HS-5 (cell line): ENCODE measurements at places on chromosomes 6 and 20.

DNA sequence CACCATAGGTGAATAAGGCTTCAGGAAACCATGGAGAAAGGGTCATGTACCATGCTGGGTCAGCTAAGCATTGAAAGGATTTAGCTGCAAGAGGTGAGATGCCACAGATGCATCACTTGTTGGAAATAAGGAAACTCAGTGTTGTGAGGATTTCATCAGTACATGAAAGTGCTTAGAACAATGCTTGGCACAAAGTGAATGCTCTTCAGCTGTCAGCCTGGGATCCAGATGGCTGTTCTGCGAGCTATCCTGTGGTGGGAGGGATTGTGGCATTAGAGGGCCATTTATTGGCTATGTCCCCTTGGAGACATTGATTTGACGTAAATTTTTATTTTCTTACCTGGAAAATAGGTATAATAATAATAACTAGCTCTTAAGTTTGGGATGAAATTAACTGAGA is 53.0 kb downstream of the ELOVL2 start:
- DNase-seq, result no peak

- no peak for DNase-seq
Measured at GRCh38 chr20:50574108-50574507, 63.9 kb downstream of the PTPN1 start.

GRCh38 chr20:36214684-36215256 is 21.5 kb upstream of the AAR2 start:
- DNase-seq, result no peak

DNA sequence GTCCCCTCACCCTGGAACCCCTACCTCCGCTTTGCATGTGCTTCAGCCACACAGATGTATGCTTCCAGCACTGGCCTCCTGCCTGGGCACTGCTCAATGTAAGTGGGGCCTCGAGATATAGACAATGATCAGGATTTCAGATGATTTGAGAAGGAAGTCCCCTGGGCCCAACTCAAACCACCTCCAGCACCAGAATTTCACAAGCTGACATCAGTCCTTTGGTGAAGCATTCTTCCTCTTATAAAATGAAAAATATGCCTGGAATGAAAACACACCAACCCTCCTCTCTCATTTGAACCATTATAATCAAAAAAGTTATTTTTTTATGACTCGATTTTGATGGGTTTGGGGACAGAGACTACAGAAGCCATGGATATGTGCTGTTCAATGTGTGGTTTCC is 48.5 kb downstream of the BTBD3 start:
- no peak for DNase-seq

DNA sequence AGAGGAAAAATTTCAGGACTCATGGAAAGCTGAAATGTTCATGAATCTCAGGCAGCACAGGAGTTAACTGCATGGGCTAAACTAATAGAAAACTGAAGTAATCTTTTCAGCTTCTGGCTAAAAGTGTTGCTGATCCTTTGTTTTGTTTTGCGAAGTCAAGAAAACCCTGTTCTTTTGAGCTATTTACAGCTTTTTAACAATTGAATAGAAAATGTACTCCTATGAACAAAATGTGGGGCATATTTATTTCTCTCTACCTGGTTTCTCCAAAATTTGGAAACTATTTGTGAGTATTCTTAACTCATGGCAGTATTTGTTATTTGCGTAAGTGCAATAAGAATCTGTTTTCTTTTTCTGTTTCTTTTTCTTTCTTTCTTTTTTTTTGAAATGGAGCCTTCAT is 818.8 kb upstream of the CITED2 start:
- no peak for DNase-seq

- DNase-seq, result no peak
Measured at GRCh38 chr6:29631209-29631810, 1.7 kb downstream of the GABBR1 start.

GRCh38 chr20:33312583-33312982 is 29.6 kb downstream of the BPIFB1 start:
- no peak for DNase-seq

DNA sequence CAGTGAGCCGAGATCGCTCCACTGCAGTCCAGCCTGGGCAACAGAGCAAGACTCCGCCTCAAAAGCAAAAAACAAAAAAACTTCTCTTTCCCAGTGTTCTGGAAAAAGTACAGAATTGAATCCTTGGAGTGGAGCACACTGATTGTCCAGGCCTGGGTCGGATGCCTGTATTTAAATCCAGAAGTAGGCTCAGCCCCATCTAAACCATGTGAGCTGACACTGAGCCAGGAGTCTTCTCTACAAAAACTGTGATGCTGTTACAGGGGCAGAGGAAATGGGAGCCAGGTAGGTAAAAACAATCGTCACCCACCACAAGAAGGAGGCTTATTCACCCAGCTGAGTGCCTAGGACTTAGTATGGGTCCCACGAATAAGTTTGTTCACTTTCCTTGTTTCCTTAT is 43.0 kb upstream of the PTPN1 start:
- DNase-seq, result no peak

DNA sequence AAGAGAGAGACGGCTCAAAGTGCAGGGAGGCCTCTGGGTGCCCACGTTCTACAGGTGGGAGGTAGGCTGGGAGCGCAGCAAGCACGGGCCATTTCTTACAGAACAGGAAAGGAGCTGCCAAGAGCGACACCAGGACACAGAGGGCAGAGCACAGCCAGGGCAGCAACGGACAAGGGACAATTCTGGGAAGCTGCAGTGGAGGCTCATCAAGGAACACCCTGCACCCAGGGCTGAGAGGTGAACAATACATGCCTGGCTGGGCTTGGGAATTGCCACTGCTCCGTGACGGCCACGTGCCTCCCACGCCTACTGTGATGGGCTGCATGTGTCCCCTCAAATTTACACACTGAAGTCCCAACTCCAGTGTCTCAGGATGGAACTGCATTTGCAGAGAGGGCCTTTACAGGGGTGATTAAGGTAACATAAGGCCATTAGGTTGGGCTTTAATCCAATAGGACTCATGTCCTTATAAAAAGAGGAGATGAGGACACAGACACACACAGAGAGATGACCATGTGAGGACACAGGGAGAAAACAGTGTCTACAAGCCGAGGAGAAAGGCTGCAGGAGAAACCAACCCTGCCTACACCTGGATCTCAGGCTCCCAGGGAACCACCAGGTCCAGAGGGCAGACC is 13.6 kb downstream of the SERPINB6 start:
- no peak for DNase-seq

DNA sequence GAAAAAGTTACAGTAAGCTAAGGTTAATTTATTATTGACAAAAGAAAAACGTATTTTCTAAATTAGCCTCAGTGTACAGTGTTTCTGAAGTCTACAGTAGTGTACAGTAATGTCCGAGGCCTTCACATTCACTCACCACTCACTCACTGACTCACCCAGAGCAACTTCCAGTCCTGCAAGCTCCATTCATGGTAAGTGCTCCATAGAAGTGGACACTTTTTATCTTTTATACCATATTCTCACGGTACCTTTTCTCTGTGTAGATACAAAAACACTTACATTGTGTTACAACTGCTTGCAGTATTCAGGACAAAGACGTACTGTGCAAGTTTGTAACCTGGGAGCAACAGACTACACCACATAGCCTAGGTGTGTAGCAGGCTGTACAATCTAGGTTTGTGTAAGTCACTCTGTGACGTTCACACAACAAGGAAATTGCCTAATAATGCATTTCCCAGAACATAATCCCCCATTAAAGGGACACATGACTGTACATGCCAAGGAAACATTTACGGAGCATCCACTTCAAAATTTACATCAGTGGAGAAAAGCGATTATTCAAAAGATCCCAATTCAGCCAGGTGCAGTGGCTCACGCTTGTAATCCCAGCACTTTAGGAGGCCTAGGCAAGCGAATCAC is 133.4 kb downstream of the BANF2 start:
- no peak for DNase-seq

DNA sequence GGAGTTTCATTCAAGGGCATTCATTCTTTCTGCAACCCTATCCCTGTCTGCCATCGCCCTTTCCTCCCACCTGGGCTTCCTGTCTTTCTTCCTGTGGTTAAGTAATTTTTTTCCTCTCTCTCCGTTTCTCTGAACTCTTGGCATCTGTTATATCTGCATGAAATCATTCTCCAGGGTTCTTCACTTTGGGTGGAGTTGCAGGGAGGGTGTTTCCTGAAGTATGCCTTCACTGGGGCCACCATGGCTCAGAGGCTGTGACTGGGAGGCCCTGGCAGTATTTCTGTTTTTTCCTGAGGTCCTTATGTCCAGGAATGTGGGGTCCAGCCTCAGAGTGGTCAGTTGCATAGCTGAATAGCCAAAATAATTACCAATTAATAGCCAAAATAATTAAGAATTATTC is 137.2 kb downstream of the SLC35F1 start:
- no peak for DNase-seq

DNA sequence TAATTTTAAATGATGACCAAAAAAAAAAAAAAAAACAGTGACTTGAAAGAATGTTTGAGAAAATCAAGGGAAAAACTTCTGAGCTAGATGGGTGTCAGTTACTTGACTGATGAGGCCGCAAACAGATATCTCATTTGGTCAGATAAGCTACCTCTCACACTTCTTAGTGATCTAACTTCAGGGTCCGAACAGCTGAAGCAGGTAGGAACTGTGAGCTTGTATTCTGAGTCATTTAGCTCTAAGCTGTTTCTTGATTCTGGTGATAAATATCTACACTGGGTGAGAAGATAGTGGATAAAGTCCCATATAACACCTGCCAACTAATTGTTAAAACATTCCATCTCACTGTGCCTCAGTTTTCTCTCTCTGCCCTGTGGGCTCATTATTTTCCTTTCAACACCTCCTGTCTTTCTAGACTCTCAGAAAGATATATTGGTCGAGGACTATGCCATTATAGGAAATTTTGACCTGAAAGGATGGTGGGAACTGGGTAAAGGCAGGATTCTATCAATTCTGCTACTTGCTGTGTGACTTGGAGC is 7.7 kb downstream of the KIF3B start:
- DNase-seq, result no peak

DNA sequence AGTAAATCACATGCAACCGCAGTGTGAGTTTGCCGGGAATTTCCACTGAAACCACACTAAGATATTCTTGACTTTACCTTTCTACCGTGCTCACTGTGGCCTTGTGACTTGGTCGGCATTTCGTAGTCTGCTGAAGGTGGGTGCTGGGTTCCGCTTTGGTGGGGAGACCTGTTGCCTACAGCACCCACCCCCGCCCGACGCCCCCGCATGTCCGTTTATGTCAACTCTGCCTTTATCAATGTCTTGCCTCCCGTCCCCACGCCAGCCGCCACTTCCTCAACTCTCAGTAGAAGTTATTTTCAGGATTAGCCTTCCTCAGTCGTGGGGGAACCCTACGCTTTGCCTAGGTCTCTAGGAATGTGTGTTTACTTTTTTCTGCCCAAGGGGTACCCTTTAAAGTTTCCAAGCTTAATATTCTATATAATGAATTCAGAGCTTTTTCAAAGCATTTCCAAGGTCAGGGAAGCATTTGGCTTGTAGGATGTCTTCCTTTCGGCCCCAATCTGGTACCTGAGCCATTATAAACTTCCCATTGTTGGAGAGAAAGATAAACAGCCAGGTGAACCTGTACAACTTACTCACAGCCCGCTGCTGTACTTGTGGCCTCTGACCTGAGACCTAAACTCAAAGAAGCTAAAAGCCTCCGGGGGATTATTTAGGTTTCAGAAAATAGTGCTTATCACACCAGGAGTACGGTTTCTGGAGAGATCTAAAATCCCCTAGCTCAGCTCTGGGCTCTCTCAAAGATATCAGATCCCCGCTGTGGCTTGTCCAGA is 54.2 kb downstream of the TBC1D7 start:
- DNase-seq, result no peak

GRCh38 chr6:4603856-4604369 is 172.3 kb upstream of the CDYL start:
- no peak for DNase-seq

DNA sequence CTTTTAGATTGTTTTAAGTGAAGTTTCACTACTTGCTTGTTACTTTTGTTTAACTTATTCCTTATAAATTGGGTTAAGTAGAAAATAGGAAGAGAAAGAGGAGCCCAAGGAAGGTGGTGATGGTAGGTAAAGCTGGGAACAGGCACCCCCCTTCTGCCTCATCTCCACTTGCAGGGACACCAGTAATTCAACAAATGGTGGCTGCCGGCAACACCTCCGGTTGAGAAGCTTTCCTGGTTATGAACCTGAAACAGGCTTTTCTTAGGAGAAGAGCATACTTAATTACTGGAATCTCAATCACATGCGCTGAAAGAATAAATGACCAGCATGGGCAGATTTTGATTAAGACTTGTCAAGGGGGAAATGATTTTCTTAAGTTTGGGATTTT is 158.9 kb upstream of the ZNF217 start:
- no peak for DNase-seq

DNA sequence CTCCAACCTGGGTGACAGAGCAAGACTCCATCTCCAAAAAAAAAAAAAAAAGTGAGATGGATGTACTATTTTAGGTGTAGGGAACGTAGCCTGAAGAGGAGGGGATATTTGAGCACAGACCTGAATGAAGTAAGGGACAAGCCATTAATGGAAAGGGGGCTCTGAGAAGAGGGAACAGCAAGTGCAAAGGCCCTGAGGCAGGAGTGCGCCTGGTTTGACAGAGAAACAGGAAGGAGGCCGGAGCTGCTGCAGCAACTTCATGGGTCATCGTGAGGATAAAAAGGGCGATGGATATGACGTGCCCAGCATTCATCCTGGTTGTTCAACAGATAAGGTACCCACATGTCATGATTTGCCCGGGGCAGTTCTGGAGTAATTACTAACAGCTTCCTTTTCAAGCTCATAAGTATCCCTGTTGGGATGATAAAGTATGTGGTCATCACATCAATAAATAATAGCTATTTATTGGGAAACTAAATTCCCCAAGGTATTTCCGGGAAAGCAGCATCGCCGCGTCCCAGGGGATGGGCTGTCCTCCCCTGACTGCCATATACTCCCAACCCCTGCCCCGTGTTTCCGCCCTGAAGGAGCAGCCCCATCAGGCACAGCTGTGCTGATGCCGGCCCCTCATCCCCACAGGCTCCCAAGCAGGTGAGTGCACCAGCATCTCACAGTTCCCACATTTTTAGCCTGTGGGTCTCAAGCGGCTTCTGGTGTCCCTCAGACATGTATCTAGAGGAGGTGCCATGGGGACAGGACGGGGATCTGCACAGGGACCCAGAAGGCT is 43.4 kb downstream of the DLGAP4 start:
- DNase-seq, result no peak

GRCh38 chr20:54643761-54644160 is 168.4 kb downstream of the DOK5 start:
- peak; percentile 100 for DNase-seq

GRCh38 chr6:134544737-134545136 is 226.8 kb upstream of the SGK1 start:
- DNase-seq, result no peak

GRCh38 chr20:11564491-11564890 is 353.2 kb upstream of the BTBD3 start:
- no peak for DNase-seq

GRCh38 chr6:43013843-43014433 is at the start of the genes KLHDC3 and MEA1:
TSS of gene KLHDC3 (plus strand) at chr6:43014249. CDS start at chr6:43017193, 2,944 bp downstream.
TSS of gene MEA1 (minus strand) at chr6:43013946. CDS start at chr6:43013813, 133 bp downstream.
- DNase-seq, result peak; percentile 98

DNA sequence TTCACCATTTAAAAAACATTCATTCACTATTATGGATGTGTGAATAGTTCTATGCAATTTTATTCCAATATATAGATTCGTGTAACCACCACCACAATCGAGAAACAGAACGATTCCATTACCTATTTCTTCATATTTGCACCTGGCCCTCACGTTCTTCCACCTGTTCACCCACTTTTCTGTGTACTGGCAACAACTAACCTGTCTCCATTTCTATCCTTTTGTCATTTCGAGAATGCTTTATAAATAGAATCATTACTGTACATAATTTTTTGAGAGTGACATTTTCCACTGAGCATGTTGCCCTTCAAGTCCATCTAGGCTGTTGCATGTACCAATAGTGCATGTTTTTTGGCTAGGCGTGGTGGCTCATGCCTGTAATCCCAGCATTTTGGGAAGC is 23.2 kb upstream of the STX11 start:
- no peak for DNase-seq

GRCh38 chr6:140061110-140062042 is 686.9 kb upstream of the CITED2 start:
- no peak for DNase-seq
